ENCODE measurements at places on chromosomes 3 and 15.

DNA sequence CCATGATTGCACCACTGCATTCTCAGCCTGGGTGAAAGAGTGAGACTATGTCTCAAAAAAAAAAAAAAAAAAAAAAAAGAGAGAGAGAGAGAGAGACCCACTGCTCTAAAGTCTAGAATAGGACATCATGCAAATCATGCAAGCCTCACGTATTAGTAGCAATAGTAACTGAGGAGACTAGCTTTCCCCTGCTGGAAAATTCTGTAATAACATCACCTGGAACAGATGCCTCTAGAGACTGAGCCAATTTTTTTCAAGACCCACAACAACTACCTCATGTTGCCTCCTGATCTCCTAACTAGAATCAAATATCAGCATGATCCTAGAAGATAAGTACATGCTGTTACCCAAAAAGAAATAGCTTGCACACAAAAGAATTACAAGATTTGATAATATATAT lies 461.9 kb downstream of the AGBL1 start:
- no peak for DNase-seq

DNA sequence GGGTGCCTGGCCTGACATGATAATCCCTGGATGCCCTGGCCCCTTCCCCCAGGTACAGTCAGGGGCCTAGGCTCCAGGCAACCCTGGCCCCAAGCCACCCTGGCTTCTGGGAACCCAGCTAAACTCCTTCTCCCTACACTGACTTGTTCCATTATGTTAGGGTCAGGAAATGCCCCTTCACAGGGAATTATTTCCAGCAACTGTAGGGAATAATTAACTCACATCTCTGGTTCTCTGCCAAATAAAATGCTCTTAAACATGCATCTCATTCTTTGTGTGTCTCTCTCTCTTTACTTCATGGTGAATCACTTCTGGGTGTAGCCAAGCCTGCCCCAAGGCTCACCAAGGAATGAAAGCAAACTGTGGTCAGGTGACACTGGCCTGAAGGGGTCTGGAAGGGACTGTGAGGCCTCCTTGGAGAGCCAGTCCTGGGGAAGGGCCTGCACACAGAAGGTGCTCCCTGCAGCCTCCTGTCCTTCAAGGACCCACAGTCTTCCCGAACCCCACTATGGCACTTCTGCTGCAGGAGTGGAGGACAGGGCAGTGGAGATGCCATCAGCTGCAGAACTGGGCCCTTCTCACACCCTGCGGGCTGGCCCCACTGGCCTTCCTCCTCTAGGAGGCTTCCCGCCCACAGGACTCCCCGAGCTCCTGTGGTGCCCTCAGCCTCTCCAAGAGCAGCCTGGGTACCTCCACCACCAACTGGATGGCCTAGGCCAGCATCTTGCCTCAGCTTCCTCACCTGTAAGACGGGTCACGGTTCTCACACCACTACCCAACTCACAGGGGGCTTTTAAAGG lies 17.6 kb downstream of the TKT start:
- DNase-seq = no peak

DNA sequence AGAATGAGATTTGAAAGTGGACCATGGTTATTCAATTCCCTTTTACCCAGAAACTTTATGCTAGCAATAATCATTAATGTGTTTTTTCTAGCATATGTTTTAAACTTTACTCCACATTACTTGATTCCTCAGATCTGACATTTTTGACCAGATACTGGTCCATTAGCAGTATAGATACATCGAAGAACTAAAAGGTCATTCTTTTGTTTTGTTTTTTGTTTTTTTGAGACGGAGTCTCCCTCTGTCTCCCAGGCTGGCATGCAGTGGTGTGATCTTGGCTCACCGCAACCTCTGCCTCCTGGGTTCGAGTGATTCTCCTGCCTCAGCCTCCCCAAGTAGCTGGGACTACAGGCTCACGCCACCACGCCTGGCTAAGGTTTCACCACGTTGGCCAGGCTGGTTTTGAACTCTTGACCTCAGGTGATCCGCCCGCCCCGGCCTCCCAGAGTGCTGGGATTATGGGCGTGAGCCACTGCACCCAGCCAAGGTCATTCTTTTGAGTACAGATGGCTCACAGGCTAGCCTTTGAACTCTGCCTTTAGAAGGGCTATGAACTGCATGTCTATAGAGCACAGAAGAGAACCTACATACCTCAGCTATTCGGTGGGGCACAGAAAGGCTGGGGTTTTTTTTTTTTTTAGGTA lies 28.6 kb downstream of the CHP1 start:
- no peak for DNase-seq

DNA sequence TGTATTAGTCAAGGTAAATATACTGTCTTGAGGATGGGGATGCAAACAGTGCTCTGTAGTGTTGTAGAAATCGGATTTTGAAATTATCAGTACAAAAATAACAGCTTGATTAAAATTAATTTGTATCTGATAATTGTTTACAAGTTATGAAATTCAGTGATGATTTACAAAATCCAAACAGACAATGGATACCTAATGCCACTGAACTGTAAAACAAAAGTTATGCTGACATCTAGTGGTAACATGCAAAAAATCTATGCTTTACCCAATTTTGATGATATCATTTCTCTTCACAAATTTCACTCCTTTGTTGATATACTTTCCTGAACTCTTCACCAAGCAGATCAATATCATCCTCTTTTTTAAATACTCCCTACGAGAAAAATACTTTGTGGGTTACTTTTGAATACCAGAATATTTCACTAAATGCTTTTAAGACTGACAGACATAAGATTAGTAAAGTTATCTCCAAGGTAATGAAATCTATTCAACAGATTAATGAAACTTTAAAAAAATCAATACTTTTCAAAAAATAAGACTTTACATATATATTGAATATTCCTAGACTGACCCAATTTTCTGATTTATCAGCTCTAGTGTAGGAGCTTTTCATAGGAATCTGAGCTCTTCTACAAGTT lies 36.0 kb downstream of the MNS1 start:
- no peak for DNase-seq

DNA sequence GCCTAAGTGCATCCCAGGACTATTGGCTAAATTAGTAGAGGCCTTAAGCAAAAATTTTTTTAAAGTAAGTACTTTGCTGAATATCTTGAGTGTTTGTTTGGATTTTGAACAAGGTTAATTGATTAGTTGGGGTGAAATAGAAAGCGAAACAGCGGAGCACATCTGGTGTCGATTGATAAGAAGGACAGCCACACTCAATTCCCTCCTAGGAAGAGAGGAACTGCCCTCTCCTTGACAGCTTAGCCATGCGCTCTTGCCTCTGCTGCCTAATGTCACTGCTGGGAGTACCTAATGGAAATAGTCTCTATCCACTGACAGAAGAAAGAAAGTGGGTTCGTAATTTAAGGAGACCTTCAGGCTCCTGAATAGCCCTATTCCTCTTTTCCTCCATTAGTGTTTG lies 943.6 kb downstream of the DIPK2A start:
- no peak for DNase-seq

DNA sequence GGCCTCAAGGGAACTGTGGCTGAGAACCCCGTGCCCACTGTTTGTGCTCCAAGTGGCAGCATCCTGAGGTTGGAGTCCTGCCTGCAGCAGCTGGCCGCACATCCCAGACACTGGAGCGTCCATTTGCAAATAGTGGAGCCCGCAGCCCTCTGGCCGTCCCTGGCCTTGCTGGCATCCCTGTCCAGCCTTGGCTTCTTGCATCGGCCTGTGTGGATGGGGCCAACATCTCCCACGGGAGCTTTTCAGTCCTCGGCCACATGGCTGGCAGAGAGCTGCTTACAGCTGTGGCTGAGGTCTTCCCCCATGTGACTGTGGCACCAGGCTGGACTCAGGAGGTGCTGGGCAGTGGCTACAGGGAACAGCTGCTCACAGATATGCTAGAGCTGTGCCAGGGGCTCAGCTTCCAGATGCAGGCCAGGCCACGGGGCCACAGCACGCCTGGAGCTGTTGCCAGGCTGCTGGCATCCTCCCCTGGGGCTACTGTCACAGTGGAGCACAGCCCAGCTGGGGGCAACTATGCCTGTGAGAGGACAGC lies 71.2 kb downstream of the FAM43A start:
- no peak for DNase-seq

DNA sequence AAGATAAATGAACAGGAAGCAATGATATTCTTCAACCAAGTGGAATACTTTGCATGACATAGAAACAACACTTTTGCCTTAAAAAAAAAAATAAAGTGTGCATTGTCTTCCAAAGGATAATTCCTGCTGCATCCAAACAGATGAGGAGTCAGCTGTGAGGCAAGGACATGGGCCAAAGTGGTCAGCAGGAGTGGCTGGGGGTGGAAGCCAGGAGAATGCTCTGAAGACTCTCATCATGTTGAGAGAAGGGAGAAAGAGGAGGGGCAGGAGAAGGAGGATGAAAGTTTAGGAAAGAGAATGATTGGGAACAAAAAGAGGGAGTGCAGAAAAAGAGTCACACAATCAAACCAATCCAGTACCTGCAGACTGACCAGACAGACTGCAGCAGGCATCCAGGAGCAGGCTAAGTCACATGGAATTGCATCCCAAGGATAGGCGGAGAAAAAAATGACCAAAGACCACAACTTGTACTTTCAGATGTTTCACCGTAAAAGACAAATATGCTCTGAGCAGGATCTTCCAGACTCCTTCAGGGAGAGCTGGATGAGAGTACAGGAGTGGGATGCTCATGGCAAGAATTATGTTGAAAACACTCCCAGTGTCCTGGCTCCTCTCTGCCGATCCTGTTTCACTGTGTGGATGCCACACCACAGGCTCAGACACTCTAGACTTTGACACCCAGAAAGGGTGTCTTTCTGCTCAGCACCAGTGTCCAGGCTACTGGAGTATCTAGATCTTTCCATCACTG lies 11.9 kb downstream of the ABI3BP start:
- DNase-seq = no peak

DNA sequence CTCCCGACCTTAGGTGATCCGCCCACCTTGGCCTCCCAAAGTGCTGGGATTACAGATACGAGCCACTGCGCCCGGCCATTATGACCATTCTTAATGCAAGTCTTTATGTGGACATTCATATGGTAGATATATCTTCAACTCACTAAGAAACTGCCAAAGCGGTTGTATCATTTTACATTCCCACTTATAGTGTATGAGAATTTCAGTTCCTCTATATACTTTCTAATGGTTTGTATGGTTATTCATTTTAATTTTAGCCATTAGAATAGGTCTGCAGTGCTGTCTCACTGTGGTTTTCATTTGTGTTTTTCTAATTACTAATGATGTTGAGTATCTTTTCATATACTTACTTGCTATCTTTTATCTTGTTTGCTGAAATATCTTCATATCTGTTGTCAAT lies 32.5 kb downstream of the TCF12 start:
- DNase-seq = no peak

DNA sequence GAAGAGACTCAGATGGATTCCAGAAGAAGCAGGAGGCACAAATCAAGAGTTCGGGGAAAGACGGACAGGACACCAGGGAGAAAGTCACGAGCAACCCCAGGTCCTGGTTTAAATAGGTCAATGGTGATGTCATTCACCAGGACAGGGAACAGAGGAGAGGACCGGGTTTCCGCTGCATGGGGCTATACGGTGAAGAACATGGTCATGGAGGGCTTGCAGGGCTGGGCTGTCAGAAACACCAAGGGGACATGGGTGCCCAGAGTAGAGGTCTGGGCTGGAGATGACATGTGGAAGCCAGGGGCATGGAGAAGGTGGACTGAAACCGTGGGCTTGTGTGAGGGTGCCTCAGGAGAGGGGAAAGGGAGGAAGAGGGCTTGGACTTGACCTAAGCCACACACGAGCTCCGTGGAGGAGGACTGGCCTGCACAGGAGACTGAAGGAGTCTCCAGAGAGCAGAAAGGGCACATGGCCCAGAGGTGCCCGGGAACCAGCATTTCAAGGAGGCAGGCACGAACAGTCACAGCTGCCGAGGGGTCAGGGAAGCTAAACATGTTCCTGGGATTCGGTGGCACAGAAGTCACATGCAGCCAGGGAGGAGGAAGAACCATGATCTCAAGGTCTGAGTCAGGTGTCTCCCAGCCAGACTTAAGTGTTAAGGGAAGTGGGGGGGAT lies 54.2 kb upstream of the RPL32 start:
- DNase-seq = no peak

GRCh38 chr3:22713936-22714335 lies 489.2 kb upstream of the UBE2E2 start:
- DNase-seq = no peak

GRCh38 chr3:106242781-106243180 lies 374.0 kb upstream of the CBLB start:
- DNase-seq = no peak

- no peak for DNase-seq
Observed at GRCh38 chr15:40420793-40421192, 15.2 kb downstream of the IVD start.

DNA sequence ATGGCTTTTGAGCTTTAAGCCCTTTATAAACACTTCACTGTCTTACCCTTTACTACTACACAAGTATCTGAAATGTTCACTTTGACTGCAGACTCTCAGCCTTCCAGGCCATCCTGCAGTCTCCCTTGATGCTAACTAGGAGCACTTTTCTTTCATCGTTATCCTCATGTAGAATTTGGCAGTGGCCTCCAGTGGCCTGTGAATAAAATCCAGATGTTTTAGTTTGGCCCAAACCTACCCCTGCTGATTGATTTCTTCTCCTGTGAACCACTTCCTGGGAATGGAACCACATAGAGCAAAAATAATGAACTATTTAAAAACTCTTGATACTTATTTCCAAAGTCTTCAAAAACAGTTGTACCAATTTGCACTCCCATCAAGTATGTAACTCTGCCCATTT lies 271.9 kb downstream of the FEZF2 start:
- no peak for DNase-seq

DNA sequence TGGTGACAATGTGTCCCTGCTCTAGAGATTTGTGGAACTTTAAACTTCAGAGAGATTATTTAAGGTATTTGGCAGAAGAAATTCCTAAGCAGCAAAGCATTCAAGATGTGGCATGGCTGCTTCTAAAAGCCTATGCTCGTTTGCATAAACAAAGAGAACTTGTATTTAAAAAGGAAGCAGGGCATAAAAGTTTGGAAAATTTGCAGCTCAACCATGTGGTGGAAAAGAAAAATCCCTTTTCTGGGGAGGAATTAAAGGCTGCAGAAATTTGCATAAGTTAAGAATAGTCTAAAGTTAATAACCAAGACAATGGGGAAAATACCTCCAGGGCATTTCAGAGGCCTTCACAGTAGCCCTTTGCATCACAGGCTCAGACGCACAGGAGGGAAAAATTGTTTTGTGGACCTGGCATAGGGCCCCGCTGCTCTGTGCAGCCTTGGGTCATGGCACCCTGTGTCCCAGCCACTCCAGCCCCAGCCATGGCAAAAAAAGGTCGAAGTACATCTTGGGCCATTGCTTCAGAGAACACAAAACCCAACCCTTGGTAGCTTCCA lies 1109.1 kb downstream of the OTOL1 start:
- DNase-seq = no peak

- DNase-seq = no peak
Observed at GRCh38 chr3:181454451-181455027, 257.2 kb upstream of the SOX2 start.

DNA sequence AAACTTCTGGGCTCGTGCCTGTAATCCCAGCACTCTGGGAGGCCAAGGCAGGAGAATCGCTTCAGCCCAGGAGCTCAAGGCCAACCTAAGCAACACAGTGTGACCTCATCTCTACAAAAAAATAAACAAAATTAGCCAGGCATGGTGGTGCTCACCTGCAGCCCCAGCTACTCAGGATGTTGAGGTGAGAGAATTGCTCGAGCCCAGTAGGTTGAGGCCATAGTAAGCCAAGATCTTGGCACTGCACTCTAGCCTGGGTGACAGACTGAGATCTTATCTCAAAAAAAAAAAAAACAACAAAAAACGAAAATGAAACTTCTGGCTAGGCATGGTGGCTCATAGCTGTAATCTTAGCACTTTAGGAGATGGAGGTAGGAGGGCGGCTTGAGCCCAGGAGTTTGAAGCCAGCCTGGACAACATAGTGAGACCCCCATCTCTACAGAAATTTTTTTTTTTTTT lies 53.7 kb downstream of the PIK3CB start:
- DNase-seq = no peak
